ENCODE measurements at places on chromosomes 2 and 18. TPM values are rescaled to one million over a fixed set of nuclear protein-coding genes. Genes with fewer than 3 reads are reported as not detected.

DNA sequence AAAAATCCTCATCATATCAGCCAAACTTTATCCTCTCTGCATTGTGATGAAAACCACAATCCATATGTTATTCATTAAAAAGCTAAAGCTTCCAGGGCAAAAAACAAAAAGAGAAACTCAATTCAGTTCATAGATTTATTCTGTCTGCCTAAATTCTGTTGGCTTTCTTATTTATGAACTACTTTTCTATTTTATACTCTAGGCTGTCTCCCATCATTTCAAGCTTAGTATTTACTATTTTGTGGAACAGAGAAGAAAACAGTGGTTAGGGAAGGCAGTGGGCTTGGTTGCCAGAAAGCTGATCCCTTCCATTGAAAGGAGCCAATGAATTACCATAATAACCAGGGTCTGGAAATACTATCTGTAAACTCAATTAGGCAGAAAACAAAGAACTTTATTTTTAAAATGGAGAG is 71.8 kb downstream of the RAPH1 start:
- H3K36me3 ChIP-seq, result peaks cover 14% of the 10 kb centered on the region
- no peaks in the 10 kb centered on the region for H3K4me1 ChIP-seq
- no peak overlapping the region for H3K4me3 ChIP-seq
- DNase-seq, result peak; percentile 85

GRCh38 chr2:17756668-17757067 is 2.7 kb downstream of the GEN1 start:
- H3K36me3 ChIP-seq, result no peaks in the 10 kb centered on the region
- no peak for DNase-seq
- H3K4me3 ChIP-seq, result no peak overlapping the region
- peaks cover 6% of the 10 kb centered on the region for H3K4me1 ChIP-seq
- no peaks in the 10 kb centered on the region for H3K27me3 ChIP-seq
- H3K27ac ChIP-seq, result no peak overlapping the region

DNA sequence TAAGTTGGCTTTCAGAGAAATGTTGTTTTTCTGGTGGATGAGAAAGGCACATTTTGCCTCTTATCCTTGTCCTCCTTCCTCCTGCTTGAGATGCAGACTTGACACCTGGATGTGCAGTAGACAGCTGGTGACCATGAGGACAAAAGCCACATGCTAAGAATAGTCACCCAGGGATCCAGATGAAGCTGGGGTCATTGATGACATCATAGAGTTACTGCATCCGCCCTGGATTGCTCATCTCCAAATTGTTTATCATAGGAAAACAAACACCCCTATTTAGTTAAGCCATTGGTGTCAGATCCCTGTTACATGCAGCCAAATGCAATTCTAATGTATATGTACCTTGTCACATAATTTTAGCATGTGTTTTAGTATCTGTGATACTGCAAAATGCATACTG is 16.3 kb upstream of the SLC1A4 start:
- peak overlapping the region; percentile 4 for H3K27ac ChIP-seq
- H3K36me3 ChIP-seq, result no peaks in the 10 kb centered on the region
- no peaks in the 10 kb centered on the region for H3K27me3 ChIP-seq

POTEC gene
- total RNA-seq, result not detected

APLF gene
- 5.5 TPM for total RNA-seq

- H3K4me3 ChIP-seq, result no peak overlapping the region
- no peak for DNase-seq
- H3K27me3 ChIP-seq, result peaks cover 2% of the 10 kb centered on the region
- no peak overlapping the region for H3K27ac ChIP-seq
- H3K36me3 ChIP-seq, result no peaks in the 10 kb centered on the region
Measured at GRCh38 chr2:112996635-112997034, 8.6 kb upstream of the IL36A start.

GRCh38 chr2:26968001-26968400 is 2.4 kb upstream of the MAPRE3 start:
- H3K36me3 ChIP-seq, result no peaks in the 10 kb centered on the region
- peaks cover 13% of the 10 kb centered on the region for H3K4me1 ChIP-seq
- H3K4me3 ChIP-seq, result no peak overlapping the region
- no peak for DNase-seq
- no peak overlapping the region for H3K27ac ChIP-seq
- H3K27me3 ChIP-seq, result peaks cover 25% of the 10 kb centered on the region

GRCh38 chr2:24046599-24046929 is 627 bp downstream of the WDCP start:
- peak overlapping the region; percentile 72 for H3K4me3 ChIP-seq
- H3K27ac ChIP-seq, result no peak overlapping the region
- H3K27me3 ChIP-seq, result peaks cover 9% of the 10 kb centered on the region
- DNase-seq, result no peak
- H3K36me3 ChIP-seq, result no peaks in the 10 kb centered on the region

CCDC141 gene
- total RNA-seq, result 76.1 TPM

- H3K4me3 ChIP-seq, result no peak overlapping the region
- H3K4me1 ChIP-seq, result peaks cover 4% of the 10 kb centered on the region
- H3K27ac ChIP-seq, result peak overlapping the region; percentile 11
Measured at GRCh38 chr2:198374375-198375082, 570.1 kb downstream of the PLCL1 start.

LRRTM4 gene
- total RNA-seq, result 2.3 TPM

ST8SIA5 gene
- 1.0 TPM for total RNA-seq

ALPI gene
- total RNA-seq, result not detected

DNA sequence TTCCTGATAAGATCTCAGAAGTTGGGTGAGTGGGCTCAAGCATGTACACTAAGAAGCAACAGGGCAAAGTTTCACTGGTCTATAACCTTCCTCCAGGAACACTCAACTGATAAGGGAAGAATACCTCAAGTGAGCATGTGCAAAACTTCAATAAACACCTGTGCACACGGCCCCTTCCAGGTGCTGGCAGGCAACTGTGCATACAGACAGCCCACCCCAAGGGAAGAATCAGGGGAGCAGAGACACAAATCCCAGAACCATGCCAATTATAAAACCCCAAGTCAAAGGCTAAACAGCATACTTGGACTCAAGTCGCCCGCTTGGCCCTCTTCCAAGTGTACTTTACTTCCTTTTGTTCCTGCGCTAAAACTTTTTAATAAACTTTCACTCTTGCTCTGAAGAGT is 85.9 kb upstream of the RTN4 start:
- H3K36me3 ChIP-seq, result no peaks in the 10 kb centered on the region
- no peak overlapping the region for H3K27ac ChIP-seq
- H3K27me3 ChIP-seq, result no peaks in the 10 kb centered on the region
- H3K4me1 ChIP-seq, result peaks cover 12% of the 10 kb centered on the region

DNA sequence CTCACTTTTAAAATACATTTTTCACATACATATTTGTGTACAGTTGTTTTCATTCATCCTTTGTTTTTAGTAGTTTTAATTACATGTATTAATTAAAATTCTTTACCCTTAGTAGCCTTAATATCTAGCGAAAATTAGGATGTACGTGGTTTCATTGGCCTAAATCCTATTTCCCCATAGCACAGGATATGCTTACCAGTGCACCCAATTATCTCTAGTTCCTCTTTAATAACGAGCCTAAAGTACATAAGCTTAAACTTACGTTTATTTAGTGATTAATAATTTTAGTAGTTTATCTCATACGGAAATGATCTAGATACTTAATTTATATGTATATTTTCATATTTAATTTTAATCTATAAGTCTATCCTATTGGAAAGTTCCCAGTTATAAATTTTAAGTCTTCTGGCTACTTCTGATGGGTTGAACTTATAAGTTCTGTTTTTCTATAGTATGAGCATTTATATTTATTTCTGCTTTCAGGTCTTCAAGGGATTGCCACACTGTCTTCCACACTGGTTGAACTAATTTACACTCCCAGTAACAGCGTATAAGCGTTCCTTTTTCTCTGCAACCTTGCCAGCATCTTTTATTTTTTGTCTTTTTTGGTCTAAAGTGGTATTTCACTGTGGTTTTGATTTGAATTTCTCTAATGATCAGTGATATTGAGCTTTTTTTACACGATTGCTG is 21.4 kb upstream of the RUFY4 start:
- H3K27me3 ChIP-seq, result no peaks in the 10 kb centered on the region
- DNase-seq, result no peak
- no peaks in the 10 kb centered on the region for H3K4me1 ChIP-seq
- H3K36me3 ChIP-seq, result no peaks in the 10 kb centered on the region

DNA sequence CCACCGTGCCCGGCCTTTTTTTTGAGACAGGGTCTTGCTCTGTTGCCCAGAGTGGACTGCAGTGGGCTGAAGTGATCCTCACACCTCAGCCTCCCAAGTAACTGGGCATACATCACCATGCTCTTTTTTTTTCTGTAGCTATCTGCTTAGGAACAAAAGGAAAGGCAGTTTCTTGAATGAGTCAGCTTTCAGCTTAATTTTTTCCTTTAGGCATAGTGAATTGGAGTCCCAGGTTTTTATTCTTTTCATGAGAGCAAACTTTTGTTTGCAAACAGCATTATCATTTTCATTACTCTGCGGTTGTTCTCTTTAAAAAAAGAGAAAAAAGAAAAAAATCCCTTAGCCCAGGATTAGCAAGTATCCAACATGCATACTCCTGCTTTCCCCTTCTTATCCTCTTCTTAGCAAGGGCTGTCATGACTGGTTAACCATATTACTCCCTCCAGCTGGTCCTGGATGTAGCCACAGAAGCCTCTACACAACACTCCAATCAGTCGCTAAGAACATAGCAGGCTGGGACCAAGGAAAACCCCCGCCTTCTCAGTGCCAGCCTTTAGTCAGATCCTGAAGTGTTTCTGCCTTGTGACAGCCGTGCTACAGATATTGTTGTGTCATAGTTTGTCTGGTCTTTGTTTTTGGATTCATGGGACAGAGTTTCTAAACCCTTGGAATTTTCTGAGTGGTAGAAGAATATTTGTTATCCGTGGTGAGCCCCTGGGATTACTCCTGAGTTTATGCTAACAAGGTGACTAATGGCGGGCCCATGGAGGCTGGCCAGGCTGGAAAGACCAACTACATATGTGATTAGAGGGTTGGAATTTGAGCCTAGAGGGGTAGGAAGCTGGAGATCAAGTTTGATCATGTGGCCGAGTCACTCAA is 23.3 kb upstream of the ST3GAL5 start:
- H3K36me3 ChIP-seq, result peaks cover 4% of the 10 kb centered on the region
- no peak for DNase-seq
- no peaks in the 10 kb centered on the region for H3K27me3 ChIP-seq
- H3K27ac ChIP-seq, result no peak overlapping the region
- H3K4me3 ChIP-seq, result no peak overlapping the region
- no peaks in the 10 kb centered on the region for H3K4me1 ChIP-seq

- H3K4me1 ChIP-seq, result no peaks in the 10 kb centered on the region
- no peak overlapping the region for H3K4me3 ChIP-seq
- H3K36me3 ChIP-seq, result no peaks in the 10 kb centered on the region
- H3K27ac ChIP-seq, result no peak overlapping the region
- DNase-seq, result no peak
Measured at GRCh38 chr2:19124135-19124534, 234.3 kb downstream of the OSR1 start.

FRZB gene
- 19.2 TPM for total RNA-seq

DNA sequence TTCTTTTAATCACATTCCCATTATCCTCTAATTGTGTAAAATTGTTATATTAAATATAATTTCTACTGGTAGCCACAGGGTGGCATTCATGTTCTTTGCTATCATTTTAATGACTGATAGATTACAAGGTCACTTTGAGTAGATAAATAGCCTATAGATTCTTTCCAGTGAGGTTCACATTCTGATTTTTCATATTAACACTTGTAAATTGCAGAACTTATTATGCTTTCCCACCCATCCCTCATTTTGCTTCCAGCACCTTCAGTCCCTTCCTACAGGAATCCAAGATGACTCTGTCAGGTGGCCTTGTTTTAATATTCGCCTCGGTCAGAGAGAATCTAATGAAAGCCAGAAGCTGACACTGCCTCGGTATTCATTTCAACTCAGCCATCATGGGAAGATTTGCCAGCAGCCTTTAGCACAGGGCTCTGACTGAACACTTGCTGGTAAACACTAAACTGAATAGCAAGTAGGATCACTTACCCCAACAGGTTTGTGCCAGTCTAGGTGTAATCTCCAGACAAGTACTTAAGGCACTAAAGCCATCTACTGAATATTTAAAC is 101.2 kb upstream of the FSHR start:
- peak; percentile 37 for DNase-seq
- H3K4me3 ChIP-seq, result no peak overlapping the region
- no peaks in the 10 kb centered on the region for H3K36me3 ChIP-seq
- H3K4me1 ChIP-seq, result no peaks in the 10 kb centered on the region

ARHGAP15 gene
- 11.5 TPM for total RNA-seq
